Neural progenitor cell (in vitro differentiated cells): ENCODE measurements at places on chromosomes 16 and 17.

- H3K4me1 ChIP-seq = no peaks in the 10 kb centered on the region
- H3K27ac ChIP-seq = no peak overlapping the region
- no peak for DNase-seq
- H3K27me3 ChIP-seq = no peaks in the 10 kb centered on the region
- H3K4me3 ChIP-seq = no peak overlapping the region
- H3K36me3 ChIP-seq = no peaks in the 10 kb centered on the region
Measured at GRCh38 chr17:79671085-79671694, 59.6 kb upstream of the ENPP7 start.

DNA sequence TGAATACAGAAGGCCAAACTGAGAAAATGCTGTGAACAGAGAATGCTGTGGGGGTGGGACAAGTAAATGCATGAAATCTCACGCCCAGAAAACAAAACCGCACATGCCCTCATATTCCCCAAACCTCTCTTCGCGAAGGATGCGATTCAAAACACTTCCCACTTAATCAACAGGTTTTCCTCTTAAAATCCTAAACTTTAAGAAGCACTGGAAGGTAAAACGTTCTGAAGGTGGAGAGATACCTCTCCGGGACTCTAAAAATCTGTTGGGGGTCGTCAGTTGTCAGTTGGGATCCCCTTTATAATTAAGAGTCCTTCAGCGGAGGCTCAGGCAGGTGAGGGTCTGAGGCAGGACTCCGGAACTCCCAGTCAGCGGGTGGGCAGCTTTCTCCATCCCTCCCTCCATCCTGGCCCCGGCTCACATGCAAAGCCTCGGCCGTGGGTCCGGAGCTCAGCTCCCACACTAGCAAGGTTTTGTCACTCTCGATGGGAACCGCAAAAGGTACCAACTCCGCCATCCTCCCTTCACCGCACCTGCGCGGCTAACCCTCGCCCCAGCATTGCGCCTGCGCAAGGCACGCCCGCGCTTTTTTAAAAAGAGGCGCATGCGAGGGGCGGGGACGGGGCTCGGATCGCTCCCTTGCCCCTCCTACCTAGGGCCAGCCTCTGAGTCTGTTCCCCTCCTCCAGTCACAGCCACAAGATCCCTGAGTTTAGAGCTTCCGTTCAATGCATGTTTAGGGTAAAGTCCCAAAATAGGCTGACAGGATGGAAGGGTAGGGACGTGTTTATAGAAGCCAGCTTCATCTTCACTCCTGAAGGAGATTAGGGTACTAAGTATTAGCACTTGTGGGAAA, at the start of gene RDM1:
Gene RDM1 (minus strand): TSS at position 563 of the 855 bp plus-strand sequence. CDS start 46 bp downstream, at position 517.
- H3K36me3 ChIP-seq = no peaks in the 10 kb centered on the region
- H3K27ac ChIP-seq = no peak within 1 kb of the TSS
- H3K4me1 ChIP-seq = peaks cover 18% of the 10 kb centered on the region
- no peaks in the 10 kb centered on the region for H3K27me3 ChIP-seq
- H3K4me3 ChIP-seq = peak within 1 kb of the TSS; percentile 59
- DNase-seq = peak; percentile 94

DNA sequence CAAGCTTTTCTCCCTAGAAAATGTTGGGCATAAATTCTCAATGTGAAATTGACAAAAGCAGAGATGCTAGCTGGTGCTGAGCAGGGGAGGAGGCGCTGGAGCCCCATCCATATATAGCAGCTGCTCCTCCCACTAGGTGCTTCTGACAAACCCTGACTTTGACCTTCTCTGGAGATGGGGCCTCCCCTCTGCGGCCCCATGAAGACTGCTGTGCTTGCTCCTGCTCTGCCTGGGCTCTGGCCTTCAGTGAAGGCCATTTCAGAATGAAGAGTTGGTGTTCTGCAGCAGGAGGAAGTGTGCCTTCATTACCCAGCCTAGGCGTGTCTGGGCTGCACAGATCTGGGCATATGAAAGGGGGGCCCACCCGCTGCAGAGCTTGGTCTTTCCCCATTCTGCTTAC, 29.7 kb downstream of the ASIC2 start:
- H3K36me3 ChIP-seq = no peaks in the 10 kb centered on the region
- H3K27me3 ChIP-seq = no peaks in the 10 kb centered on the region
- H3K27ac ChIP-seq = no peak overlapping the region
- H3K4me3 ChIP-seq = no peak overlapping the region
- peaks cover 11% of the 10 kb centered on the region for H3K4me1 ChIP-seq

- H3K27ac ChIP-seq = no peak overlapping the region
- H3K4me3 ChIP-seq = no peak overlapping the region
- peaks cover 13% of the 10 kb centered on the region for H3K4me1 ChIP-seq
- H3K36me3 ChIP-seq = no peaks in the 10 kb centered on the region
Measured at GRCh38 chr16:72815348-72816318, 232.3 kb downstream of the ZFHX3 start.

DNA sequence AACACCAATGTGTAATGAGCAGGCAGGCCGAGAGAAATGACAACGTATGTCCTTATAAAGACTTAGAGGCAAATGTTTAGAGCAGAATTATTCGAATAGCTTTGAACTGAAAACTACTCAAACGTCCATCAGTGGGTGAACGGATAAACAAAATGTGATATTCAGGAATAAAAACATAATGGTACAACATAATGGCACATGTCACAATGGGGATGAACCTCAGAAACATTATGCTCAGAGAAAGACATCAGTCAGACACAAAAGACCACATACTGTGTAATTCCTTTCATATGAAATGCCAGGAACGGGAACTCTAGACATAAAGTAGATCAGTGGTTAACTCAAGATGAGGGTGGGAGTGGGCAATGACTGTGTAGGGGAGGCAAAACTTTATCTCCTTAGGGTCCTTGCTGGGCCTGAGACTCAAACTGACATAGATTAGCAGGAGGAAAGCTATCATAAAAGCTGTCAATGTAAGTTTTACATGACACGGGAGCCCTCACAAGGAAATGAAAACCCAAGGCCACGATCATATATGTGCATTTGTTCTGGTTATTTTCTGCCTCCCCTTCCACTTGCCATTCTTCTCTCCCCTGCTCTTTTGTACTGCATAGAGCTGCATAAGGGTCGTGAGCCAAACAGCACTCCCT, 14.8 kb upstream of the ARL4D start:
- no peaks in the 10 kb centered on the region for H3K4me1 ChIP-seq
- H3K27me3 ChIP-seq = no peaks in the 10 kb centered on the region

GRCh38 chr16:17211797-17212196, 259.0 kb downstream of the XYLT1 start:
- no peak overlapping the region for H3K27ac ChIP-seq
- no peaks in the 10 kb centered on the region for H3K36me3 ChIP-seq
- H3K27me3 ChIP-seq = no peaks in the 10 kb centered on the region
- DNase-seq = peak; percentile 81

DNA sequence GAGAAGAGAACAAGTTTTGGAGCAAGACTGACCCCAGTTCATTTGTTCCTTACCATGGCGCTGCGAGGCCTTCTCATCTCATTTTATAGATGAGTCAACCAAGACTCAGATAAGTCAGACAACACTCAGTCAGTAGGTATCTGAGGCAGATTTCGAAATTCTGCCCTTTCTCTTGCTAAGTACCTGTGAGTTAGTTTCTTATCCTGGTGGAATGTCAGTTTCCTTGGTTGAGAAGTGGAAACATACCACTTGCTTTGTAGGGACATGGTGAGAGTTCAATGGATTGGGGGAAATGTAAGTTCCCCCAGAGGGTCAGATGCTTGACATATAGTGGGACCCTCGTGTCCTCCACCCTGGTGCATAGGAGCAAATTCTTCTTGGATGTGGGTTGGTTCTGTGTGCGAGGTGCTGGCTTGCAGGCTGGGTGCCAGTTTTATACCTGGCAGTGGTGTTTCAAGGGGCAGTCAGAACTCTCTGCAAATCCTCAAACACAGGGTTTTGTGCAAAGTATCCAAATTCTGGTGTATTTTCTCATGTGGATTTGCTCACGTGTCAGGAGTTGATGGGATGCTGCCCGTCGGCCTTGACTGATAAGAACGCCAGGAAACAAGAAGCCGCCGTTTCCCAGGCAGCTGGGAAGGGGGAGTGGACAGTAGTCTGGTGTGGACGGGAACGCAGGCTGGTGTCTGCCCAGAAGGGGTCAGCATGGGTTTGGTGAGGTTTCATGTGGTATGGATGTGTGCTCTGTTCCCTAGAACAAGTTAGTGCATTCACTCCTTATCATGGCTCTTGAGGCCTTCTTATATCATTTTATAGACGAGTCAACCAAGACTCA, 61.1 kb upstream of the CIBAR2 start:
- peak; percentile 31 for DNase-seq
- no peak overlapping the region for H3K4me3 ChIP-seq
- no peaks in the 10 kb centered on the region for H3K36me3 ChIP-seq

- DNase-seq = no peak
- H3K4me1 ChIP-seq = peaks cover 3% of the 10 kb centered on the region
- H3K27ac ChIP-seq = no peak overlapping the region
- H3K36me3 ChIP-seq = no peaks in the 10 kb centered on the region
Measured at GRCh38 chr17:44367231-44367979, 3.8 kb upstream of the FAM171A2 start.

- H3K36me3 ChIP-seq = no peaks in the 10 kb centered on the region
- H3K27me3 ChIP-seq = peaks cover 90% of the 10 kb centered on the region
- peak overlapping the region; percentile 58 for H3K4me3 ChIP-seq
- no peaks in the 10 kb centered on the region for H3K4me1 ChIP-seq
Measured at GRCh38 chr16:3047387-3047720, 993 bp downstream of the MMP25 start.

GRCh38 chr17:32870969-32871368, 6.0 kb downstream of the MYO1D start:
- H3K4me1 ChIP-seq = peaks cover 3% of the 10 kb centered on the region
- DNase-seq = no peak
- no peak overlapping the region for H3K4me3 ChIP-seq
- no peak overlapping the region for H3K27ac ChIP-seq

GRCh38 chr16:23434380-23434779, 18.6 kb downstream of the COG7 start:
- no peaks in the 10 kb centered on the region for H3K27me3 ChIP-seq
- H3K36me3 ChIP-seq = no peaks in the 10 kb centered on the region
- H3K27ac ChIP-seq = no peak overlapping the region
- H3K4me1 ChIP-seq = no peaks in the 10 kb centered on the region

GRCh38 chr17:7885367-7886226, 3.0 kb upstream of the CHD3 start:
- no peak overlapping the region for H3K27ac ChIP-seq
- H3K36me3 ChIP-seq = no peaks in the 10 kb centered on the region
- peaks cover 12% of the 10 kb centered on the region for H3K27me3 ChIP-seq
- H3K4me1 ChIP-seq = peaks cover 52% of the 10 kb centered on the region
- peak overlapping the region; percentile 88 for H3K4me3 ChIP-seq

GRCh38 chr16:11994143-11995119, 17.9 kb downstream of the SNX29 start:
- no peaks in the 10 kb centered on the region for H3K36me3 ChIP-seq
- no peaks in the 10 kb centered on the region for H3K27me3 ChIP-seq
- H3K4me1 ChIP-seq = peaks cover 21% of the 10 kb centered on the region

- no peaks in the 10 kb centered on the region for H3K4me1 ChIP-seq
- H3K27ac ChIP-seq = no peak overlapping the region
- H3K27me3 ChIP-seq = no peaks in the 10 kb centered on the region
- H3K36me3 ChIP-seq = no peaks in the 10 kb centered on the region
- no peak for DNase-seq
- no peak overlapping the region for H3K4me3 ChIP-seq
Measured at GRCh38 chr17:16917671-16918394, 54.1 kb downstream of the TNFRSF13B start.

DNA sequence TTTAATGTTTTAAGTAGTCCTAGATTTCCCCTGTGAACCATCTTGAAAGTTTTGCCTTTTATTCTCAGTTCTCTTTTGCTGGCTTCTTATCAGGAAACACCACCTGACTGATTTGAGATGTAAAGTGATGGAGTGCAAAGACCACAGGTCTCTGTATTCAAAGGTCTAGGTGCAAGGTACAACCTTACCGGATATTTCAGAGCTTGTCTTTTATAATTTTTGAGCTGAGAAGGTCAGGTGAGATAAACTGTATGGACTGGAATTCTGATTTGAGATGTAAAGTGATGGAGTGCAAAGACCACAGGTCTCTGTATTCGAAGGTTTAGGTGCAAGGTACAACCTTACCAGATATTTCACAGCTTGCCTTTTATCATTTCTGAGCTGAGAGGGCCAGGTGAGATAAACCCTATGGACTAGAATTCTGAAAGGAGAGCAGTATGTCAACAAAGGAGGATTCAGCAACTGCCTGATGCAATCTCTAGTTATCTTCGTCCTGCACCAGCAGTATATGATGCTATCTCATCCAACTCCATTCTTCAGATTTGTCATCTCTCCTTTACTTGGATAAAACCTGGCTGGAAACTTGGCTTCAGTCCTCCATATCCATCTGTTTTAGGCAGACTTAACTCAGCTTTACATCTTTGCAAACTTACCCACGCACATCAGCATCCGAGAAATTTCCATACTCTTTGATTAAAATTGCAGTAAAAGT, 64.3 kb downstream of the CENPV start:
- H3K27ac ChIP-seq = no peak overlapping the region
- no peaks in the 10 kb centered on the region for H3K36me3 ChIP-seq
- no peak for DNase-seq
- peaks cover 3% of the 10 kb centered on the region for H3K4me1 ChIP-seq
- H3K27me3 ChIP-seq = no peaks in the 10 kb centered on the region
- no peak overlapping the region for H3K4me3 ChIP-seq

DNA sequence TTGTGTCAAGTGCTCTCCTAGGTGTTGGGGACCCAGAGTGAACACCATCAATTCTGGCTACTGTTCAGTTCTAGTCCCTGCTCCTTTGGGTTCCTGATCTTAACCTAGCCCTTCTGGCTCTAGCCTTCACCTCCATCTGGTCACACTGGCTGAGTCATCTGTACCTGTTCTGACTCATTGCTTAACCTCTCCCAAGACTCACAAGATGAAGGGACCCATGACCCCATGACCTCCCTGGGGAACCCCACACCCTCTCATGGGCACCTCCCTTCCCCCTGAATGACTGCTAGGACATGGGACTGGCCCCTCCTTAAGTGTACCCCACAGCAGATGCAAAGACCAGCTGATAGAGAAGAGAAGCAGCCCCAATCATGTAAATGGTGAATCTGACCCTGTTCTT, 345.8 kb upstream of the CDH5 start:
- H3K27ac ChIP-seq = no peak overlapping the region
- H3K27me3 ChIP-seq = no peaks in the 10 kb centered on the region
- H3K36me3 ChIP-seq = no peaks in the 10 kb centered on the region

DNA sequence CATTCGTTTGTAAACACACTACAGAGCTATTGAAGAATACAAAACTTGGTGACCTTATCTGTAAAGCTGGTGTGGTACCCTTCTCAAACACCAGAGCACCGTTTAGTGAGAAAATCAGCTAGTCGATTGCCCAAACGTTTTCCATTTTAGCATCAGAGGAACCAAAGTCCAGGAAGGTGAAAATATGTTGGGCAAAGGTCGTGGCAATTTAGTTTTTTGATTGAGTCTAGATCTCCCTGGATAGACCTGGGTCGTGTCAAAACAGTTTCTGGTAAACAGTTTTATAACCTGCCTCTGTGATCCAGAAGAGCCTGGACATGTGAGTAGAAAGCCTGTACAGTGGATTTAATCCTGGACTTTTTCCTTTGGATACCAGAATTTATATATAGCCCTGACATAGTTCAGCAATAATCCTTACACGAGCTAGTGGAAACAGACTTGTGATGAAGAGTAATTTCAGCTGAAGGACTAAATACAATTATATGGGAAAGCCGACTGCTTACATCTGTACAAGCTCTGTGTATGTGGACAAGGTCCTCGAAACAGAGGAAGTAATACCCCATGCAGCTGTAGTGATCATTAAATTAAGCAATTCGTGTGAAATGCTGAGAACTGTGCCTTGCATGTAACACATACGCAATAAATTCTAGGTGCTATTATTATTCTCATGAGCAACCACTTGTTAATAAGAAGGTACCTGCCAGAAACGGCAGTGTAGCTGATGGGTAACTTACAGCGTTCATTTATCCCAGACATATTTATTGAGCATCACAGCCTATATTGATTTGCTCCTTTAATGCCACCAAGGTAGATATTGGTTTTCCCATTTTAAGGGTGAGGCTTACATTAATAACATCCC, 72.5 kb downstream of the MAP2K6 start:
- peaks cover 2% of the 10 kb centered on the region for H3K36me3 ChIP-seq
- no peak overlapping the region for H3K27ac ChIP-seq
- H3K4me1 ChIP-seq = peaks cover 18% of the 10 kb centered on the region
